ENCODE measurements at places on chromosomes 4 and X. TPM values are rescaled to one million over a fixed set of nuclear protein-coding genes. Genes with fewer than 3 reads are reported as not detected.

Gene TMEM271
- total RNA-seq, result not detected

Gene NR0B1
- total RNA-seq, result 4.6 TPM

Gene GPR173
- total RNA-seq, result 2.3 TPM

Gene MXRA5
- total RNA-seq, result 40.3 TPM

Gene BRS3
- not detected for total RNA-seq

Gene SPATA4
- 0.66 TPM for total RNA-seq

Gene TMEM128
- total RNA-seq, result 21.3 TPM

Gene TACC3
- 7.3 TPM for total RNA-seq

Gene PPID
- 34.4 TPM for total RNA-seq

Gene MED14
- total RNA-seq, result 18.3 TPM

Gene SPANXN3
- not detected for total RNA-seq

Gene PDGFRA
- 363 TPM for total RNA-seq

Gene KLHL2
- 26.1 TPM for total RNA-seq

Gene GRIA3
- 2.3 TPM for total RNA-seq

Gene RNF128
- total RNA-seq, result 8.1 TPM
